ENCODE measurements at places on chromosomes 5 and 9.
A peak's percentile ranks its signal among the peaks of the same experiment; 100 is the strongest.

- DNase-seq = no peak
Observed at GRCh38 chr5:178090856-178091255, 22.5 kb upstream of the N4BP3 start.

DNA sequence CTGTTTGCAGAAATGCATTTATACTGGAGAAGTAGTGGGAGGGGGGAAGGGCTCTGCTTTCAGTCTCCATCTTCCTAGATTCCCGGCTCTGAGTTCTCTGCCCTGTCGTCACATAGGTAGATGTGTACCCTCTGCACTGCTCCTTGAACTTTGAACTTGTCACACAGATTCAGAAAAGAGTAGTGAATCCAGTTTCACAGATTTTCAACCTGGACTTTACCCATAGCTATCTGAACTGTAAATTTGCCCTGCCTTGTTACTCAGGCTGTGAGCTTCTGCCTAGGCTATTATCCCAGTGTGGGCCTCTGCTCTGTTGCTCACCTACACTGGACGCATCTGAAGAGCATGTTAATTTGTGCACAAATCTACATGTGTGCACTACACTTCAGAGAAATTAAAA is 12.8 kb upstream of the C9orf152 start:
- DNase-seq = no peak

DNA sequence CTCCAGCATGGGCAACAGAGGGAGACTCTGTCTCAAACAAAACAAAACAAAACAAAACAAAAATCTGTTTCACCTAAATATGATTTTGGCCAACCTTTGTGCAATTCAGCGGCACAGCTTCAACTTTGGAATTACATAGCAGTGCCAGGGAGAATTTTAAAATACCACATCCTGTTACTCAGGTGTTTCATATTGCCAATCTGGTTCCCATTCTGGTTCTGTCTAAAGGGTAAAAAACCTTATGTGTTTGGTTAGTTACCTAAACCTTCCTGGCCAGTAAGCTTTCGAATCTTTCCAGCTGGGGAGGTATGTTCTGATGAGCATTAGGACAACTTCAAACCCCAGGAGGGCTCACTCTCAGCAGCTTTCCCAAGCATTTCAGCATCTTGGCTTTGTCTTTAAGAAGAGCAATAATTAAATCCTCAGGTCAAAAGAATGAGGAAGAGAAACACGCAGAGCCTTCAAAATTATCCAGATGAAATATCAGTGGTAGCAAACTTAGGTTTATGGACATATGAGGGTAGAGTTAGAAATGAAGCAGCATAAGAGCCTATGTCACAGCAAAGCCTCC is 2.7 kb downstream of the DAB2 start:
- DNase-seq = no peak

DNA sequence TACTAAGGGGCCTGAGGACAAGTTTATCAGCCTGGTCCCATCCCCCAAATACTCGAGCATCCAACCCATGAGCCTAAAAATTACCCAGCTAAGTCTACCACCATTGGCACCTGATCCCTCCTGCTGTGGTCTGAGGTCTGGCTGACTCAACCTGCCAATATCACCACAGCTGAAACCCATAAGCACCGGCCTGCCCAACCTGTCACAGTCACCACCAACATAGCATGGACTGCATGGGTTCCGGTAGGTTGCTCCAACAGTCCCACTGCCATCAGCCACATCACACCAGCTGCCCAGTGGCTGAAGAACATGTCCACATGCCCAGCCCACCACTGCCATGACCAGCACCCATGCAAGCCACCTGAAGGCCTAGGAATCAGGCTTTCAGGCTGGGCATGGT is 495.0 kb downstream of the PRELID2 start:
- DNase-seq = no peak

DNA sequence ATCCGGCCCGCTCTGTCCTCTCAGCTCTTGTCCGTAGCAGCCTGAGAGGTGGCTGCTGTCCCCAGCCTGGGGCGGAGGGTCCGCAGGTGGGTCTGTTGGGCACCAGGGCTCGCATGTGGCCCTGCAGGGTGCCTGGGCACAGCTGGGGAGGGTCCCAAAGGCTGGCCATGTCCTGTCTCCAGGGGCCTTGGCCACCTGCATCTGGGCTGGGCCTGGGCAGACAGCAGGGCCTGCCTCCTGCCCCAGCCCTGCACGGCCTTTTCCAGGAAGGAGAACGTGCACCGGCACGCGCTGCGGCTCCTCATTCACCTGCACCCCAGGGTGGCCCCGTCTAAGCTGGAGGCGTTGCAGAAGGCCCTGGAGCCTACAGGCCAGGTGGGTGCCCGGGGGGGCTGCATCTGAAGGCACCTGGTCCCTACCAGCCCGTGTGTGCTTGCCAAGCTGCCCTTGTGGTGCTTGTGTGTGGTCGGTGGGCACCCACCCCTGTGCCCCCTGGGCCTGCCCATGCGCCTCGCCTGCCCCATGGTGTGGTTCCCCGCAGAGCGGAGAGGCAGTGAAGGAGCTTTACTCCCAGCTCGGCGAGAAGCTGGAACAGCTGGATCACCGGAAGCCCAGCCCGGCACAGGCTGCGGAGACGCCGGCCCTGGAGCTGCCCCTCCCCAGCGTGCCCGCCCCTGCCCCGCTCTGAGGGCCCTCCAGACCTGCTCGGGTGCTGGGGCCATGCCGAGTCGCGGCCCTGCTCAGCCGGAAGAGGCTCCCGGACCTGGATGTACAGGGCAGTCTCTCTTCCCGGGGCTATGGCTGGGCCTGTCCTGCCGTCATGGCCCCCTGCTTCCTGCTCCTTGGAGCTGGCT is 5.1 kb upstream of the TOR4A start:
- DNase-seq = no peak

GRCh38 chr5:175520873-175521272 is 42.5 kb downstream of the SFXN1 start:
- DNase-seq = no peak

DNA sequence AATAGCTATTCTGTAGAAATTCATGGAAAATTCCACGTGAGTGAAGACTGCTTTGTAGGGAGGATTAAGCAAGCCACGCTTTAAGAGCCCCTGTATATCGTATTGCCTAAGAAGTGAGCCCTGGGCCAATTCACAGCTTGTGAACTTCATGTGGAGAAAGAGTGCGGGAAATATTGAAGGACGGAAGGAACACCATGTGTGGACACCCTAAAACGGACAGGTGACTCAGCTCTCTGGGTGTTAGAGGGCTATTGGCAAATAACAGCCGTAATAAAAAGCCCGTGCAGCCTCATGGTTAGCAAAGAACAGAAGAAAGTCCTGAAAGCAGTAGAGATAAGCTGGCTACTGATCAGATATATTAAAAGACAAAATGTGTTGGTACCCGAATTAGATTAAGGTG is 26.4 kb downstream of the ZNF366 start:
- DNase-seq = no peak

DNA sequence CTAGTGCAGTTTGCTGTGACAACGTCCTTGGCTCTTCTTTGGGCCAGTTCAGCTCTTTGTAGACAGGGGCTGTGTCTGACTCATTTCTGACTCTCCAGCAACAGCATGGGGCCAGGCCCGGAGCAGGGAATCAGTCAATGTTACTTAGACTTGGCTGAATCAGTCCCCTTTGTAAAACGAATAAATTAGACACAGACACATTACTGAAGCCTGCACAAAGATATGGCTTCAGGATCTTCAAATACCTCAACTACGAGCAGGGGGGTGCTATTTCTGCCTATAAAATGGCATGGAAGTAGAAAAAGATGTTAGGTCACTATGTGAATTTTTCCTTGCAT is 204.7 kb downstream of the TTLL11 start:
- no peak for DNase-seq

- no peak for DNase-seq
Observed at GRCh38 chr5:147906326-147907095, at the start of gene C5orf46. Gene C5orf46 (minus strand): TSS chr5:147906538. CDS start chr5:147906501, 37 bp downstream.

- no peak for DNase-seq
Observed at GRCh38 chr5:119373449-119373858, 17.6 kb downstream of the TNFAIP8 start.

DNA sequence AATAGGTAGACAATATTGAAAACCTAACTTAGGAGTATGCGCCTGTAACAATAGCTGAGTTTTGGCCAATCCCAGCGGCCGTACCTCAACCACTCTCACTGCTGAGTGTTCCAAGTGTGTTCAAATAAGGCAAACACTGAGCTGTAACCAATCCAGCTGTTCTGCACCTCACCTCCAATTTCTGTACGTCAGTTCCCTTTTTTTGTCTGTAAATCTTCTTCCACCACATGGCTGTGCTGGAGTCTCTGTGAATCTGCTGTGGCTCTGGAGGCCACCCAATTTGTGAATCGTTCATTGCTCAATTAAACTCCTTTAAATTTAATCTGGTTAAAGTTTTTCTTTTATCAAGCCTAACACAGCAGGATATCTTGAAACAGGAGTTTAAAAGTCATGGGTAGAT is 116.3 kb downstream of the SLC28A3 start:
- no peak for DNase-seq

DNA sequence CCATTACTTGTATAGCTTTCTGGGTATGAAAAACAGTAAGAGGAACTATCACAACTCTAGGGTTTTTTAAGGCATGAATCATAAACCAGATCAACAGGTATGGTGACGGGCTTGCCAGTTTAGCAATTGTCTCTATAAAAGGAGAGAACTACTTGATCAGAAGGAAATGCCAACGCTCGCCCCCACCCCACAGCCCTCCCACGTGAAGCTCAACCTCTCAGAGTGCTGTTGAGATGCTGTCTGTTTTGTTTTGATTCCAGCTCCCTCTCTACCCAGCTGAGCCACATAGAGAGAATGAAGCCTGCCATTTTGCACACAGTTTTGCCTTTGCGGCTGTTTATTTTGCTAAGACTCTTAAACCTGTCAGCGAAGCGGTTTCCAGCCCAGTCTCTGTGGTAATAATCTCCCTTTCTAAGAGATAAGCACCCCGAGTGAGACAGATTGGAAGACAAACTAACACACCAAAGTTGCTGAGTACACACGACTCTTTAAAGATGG is 257.9 kb upstream of the ANKRD55 start:
- DNase-seq = no peak

- DNase-seq = no peak
Observed at GRCh38 chr9:118170032-118170955, 466.1 kb downstream of the TLR4 start.

DNA sequence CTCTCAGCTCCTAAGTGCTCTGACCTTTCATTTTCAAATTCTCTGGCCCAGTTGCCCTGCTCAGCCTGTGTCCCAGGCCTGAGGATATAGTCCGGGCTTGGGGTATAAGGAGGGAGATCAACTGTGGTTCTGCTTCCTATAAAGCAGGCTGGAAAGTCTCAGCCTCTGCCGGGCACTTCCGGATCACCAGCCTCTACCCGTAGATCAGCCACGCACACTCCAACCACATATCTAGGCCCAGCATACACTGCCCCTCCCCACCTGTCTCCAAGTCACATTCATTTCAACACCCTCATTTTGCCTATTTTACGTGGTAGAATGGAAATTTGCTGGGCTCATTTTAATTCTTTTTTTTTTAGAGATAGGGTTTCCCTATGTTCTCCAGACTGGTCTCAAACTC is 3.1 kb downstream of the ZER1 start:
- DNase-seq = peak; percentile 27

GRCh38 chr5:68193481-68194036 is 22.0 kb upstream of the PIK3R1 start:
- no peak for DNase-seq

- DNase-seq = no peak
Observed at GRCh38 chr5:91072881-91073280, 310.2 kb downstream of the ARRDC3 start.

- no peak for DNase-seq
Observed at GRCh38 chr5:122101636-122102285, 23.7 kb upstream of the LOX start.

- no peak for DNase-seq
Observed at GRCh38 chr5:135605221-135605620, 26.4 kb upstream of the CXCL14 start.

GRCh38 chr5:41735213-41735612 is 135.0 kb downstream of the OXCT1 start:
- no peak for DNase-seq

All from Right ventricle myocardium inferior (tissue), 1 donor.